ENCODE measurements at places on chromosomes 3 and 15.

DNA sequence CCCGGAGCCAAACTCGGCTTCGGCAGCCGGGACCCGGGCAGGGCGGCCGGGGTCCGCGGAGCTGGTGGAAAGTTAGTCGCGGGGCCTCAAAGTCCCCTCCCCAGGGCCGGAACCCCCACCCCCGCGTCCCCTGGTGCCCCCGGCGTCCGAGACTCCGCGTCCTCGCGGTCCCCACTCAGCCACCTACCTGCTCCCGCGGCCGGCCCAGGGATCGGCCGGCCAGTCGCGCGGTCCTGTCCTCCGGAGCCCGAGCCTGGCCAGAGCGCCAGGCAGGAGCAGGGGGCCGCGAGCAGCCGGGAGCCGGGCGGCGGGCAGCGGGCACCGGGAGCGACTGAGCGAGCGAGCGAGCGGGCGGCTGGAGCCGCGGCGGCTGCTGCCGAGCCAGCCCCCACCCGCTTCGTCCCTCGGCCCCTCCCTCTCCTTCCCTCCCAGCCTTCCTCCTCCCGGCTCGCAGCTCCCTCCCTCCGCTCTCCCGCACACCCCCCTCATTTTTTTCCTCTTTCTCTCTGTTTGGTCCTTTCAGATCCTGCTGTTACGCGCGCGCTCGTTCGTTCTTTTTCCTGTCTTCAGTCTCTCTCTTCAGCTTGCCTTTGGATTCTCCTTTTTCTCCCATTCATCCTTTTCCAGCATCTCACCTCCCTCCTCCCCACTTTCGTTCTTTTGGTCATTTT lies at the start of gene MEGF11:
TSS of gene MEGF11 (minus strand) at position 333 of the 671 bp plus-strand sequence. CDS start 125,347 bp downstream, outside the sequence.
- DNase-seq, result peak; percentile 39

GRCh38 chr3:132145833-132146232 lies 111.0 kb upstream of the CPNE4 start:
- DNase-seq, result no peak

- DNase-seq, result peak; percentile 6
Observed at GRCh38 chr3:131007256-131007655, 19.4 kb downstream of the ASTE1 start.

DNA sequence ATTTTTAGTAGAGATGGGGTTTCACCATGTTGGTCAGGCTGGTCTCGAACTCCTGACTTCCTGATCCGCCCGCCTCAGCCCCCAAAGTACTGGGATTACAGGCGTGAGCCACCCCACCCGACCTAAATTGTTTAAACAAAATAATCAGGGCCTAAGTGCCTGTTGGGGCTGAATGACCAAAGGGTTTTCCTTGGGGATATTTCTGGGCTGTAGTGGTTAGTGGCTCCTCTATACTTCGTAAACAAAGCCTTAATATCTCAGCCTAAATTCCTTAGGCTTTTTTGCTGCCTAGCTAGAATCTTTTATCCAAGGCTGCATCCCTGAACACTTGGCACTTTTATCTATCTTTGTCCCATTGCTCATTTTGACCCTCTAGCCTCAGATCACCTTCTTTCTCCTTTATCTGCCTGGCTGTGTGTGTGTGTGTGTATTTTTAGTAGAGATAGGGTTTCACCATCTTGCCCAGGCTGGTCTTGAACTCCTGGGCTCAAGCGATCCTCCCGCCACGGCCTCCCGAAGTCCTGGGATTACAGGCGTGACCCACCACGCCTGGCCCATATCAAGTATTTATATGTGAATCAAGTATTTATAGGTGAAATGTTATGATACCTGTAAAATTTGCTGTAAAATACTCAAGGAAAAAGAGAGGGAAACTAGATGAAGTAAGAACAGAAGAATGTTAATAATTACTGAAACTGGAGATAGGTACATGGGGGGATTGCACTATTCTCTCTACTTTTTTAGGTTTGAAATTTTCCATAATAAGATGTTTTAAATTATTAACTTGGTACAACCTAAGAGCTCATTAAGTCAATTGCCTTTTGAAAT lies 1.8 kb downstream of the NUSAP1 start:
- DNase-seq, result no peak

- no peak for DNase-seq
Observed at GRCh38 chr3:105145511-105145910, 221.2 kb upstream of the ALCAM start.

GRCh38 chr3:160837394-160837980 lies 81.5 kb downstream of the PPM1L start:
- DNase-seq, result no peak

DNA sequence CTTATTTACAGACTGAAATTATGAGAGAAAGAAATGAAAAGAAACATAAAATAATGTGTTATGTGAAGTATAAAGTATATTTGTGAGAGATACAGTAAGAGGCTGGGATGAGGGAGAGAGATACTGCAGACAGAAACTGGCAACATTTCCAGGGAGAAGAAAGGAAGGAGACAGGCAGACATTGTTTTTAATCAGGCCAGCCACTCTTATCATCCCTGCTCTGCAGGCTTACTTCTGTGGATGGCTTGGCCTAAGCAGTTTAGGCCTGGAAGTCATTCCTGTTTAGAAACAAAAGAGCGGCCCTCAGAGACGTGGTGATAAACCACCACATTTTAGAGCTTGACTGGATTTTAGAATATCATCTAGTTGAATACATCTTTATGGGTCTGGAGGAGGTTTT lies 12.4 kb downstream of the PCCB start:
- no peak for DNase-seq

DNA sequence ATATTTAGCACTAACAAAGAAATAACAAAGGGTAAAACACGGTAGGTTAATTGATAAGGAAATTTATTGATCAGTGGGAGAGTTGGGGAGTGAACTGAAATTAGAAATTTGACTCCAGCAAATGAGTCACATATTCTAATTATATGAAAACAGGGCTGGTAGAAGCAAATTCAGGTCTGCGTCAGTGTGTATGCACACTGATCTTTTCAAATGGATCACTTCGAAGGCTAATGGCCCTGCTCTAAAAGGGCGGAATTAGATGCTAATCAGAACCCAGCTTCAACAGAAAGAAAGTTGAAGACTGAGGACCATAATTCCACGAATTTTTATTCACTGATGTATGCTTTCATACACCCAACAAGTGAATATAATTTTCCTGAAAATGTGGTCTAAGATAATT lies 762.4 kb upstream of the DPPA4 start:
- no peak for DNase-seq

GRCh38 chr3:71355862-71356261 lies 227.7 kb downstream of the FOXP1 start:
- DNase-seq, result no peak

DNA sequence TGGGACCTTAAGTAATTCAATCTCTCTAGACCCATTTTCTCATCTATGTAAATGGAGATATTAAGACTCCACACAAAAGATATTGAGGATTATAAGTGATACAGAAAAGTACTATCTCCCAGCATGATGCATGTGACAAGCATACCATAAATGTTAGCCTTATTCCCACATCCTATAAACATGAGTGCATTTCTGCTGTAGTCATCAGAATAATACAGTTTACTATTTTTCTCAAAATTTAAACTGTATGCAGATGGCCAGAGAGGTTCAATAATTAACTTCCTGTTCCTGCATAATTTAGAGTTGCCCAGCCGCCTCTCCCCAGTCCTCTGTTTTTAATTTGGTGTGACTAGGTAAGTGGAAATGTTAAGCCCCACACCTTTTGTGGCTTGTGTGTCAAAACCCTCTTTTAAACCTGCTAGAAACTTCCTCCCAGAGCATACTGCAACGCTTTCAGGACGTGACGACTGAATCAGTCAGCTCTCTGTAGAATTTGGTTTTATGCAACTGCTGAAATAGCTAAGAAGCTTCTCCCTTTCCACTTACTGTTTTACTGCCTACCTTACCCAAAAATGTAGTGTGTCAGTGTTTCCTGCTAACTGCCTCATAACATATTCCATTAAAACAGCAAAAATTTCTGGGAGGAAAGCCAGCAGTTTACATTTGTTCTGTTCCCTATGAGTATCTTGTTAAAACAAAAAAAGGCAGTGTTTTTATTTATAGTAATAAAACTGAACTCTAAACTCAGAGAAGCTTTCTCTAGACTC lies 1037.9 kb downstream of the EPHA3 start:
- DNase-seq, result peak; percentile 16

GRCh38 chr3:138914870-138915502 lies 32.0 kb downstream of the FOXL2 start:
- DNase-seq, result peak; percentile 53

- DNase-seq, result no peak
Observed at GRCh38 chr15:85766001-85766831, 28.5 kb downstream of the KLHL25 start.

All from fibroblast of gingiva (primary cell).